ENCODE measurements at places on chromosomes 6 and 20.

GRCh38 chr20:16904751-16905150, 156.6 kb downstream of the OTOR start:
- no peak for DNase-seq

DNA sequence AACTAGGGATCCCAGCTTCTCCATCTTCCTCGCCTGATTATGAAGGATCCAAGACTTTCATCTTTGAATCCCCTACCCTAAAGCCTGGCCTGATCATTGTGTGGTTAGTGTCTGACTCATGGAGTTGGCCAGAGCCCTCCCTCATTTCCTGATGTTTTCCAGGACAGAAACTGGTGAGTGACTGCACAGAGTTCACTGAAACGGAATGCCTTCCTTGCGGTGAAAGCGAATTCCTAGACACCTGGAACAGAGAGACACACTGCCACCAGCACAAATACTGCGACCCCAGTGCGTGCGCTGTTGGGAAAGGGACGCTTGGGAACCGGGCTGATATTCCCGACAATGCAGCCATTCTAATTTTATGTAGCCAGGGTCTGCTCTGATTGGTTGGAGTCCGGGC, 4.0 kb downstream of the CD40 start:
- DNase-seq: no peak

- no peak for DNase-seq
Observed at GRCh38 chr20:1171461-1172093, 13.2 kb downstream of the TMEM74B start.

DNA sequence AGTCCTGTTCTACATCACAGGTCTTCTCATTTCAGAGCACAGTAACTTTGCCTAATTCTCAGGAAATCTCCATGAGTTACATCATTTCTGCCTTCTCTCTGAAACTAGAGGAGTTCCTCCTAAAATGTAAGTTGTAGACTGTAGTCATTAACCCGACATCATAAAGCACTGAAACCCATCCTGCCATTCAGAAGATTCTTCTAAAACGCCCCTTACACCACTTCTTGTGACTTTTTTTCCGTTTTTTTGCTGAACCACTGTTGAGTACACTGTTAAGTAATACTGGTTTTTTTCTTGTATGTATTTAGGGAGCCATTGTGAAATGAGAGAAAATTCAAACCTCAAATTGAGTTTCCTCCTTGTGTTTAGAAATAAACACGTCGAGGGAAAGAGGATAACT, 117.3 kb downstream of the MAP3K4 start:
- DNase-seq: no peak

DNA sequence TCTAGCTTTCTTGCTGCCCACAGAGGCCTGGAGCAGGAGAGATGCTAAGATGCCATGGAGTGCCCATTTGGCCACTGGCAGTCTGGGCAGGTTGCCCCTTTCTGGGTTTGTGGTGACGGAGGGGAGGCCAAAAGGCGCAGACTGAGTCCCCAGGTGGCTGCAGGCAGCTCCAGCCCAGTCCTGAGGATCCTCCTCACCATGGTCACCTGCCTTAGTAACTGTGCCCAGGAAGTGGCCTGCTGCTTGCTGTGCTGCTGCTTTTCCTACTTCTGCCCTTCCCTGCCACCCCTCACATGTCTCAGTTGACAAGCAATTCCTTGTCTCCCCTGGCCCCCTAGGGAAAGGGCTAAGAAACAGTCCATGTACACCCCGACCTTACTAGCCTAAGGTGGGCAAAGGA, 35.3 kb upstream of the KIFC1 start:
- no peak for DNase-seq

DNA sequence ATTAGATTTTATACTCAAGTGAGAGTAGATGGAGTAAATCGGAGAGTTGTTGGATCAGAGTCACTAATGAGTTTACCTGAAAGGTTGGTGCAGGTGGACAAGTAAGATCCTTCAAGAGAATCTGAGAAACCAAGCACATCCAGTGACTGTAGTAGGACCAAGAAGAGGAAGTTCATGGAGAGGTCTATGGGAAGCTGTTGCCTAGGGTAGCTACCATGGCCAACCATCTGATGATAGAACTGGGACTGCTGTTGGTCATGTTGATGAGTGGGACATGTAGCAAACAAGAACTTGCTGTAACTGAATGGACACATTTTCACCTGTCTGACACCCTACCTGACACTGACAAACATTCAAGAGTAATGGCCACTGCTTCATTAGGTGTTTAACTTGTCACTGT, 11.3 kb upstream of the ADGB start:
- DNase-seq: no peak

- DNase-seq: no peak
Observed at GRCh38 chr6:109373331-109373730, 8.9 kb downstream of the CD164 start.

- no peak for DNase-seq
Observed at GRCh38 chr6:29705389-29706231, 17.6 kb upstream of the HLA-F start.

DNA sequence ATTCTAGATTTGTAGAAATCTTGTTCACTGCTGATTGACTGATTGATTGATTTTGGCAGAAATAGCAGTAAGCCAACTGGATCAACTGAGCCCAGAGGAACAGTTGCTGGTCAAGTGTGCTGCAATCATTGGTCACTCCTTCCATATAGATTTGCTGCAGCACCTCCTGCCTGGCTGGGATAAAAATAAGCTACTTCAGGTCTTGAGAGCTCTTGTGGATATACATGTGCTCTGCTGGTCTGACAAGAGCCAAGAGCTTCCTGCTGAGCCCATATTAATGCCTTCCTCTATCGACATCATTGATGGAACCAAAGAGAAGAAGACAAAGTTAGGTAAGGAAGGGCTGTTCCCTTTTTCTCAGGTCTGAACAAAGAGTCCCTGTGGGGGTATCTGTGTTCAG, 31.2 kb downstream of the TREML1 start:
- no peak for DNase-seq

DNA sequence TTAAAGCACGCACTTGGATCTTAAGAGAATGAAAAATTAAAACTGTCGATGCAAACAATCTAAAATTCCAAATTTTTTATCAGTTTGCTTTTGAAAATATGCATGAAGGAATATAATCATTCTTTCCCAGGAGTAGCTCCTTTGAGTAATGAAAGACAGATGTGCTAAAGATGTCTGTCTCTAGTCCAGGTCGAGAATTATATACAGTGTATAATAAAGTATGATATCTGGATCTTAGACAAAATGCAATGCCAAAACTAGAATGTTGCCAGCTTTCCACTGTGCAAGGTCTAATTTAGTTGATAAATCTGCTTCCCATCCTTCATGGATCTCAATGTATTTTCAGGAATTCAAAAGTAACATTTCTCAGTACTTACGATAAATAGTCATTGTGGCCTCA, 65.1 kb upstream of the ADGRG6 start:
- no peak for DNase-seq

DNA sequence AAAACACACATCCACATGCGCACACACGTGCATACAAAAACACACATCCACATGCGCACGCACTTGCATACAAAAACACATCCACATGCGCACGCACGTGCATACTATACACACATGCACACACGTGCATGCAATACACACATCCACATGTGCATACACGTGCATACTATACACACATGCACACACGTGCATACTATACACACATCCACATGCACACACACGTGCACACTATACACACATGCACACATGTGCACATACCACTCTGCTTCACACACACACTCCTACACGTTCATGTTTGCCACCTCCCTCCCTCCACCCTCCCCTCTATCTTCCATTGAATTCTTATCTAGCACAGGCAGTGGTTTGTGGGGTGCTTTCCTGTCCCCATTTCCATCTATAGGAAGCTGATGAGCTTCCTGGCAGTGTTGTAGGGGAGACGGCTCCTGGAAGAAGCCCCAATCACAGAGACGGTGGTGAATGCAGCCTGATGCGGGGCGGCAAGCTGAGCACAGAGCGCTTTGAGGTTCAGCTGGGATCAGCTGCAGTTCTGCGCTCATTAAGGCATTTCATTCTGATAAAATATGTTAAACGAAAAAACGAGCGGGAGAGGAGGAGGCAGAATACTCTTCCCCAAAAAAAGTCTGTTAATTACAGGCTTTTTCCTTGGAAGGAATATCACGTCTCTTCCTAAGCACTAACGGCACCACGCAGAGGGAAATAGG, 287.7 kb downstream of the TAF4 start:
- no peak for DNase-seq

GRCh38 chr6:81126150-81126549, 626.3 kb downstream of the TENT5A start:
- no peak for DNase-seq

DNA sequence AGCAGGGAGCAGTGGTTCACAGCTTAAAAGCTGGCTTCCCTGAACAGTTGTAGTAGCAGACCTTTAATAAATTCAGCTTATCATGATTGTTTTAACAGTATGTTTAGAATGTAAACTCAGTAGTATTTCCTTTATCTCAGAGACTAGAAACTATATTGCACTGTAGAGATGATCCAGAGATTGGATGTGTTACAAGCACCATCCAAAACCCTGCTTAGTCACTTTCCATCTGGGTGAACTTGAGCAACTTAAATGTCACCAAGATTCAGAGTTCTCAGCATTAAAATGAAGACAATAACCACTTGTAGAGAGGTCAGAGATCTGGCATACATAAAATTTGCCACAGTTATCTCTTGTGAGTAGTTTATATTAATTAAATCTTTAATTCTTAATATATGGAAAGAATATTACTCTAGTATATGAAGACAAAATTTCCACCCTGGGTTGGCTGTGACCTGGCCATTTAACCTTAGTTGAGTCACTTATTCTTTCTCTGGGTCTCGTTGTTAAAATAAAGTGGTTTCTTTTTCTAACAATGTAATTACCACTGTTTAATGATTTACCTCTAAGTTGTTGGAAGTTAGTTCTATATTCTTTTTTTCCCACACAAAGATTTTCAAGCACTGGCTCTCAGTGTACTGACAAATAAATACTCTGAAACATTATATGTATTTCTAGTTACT, 239.2 kb upstream of the FKBP1C start:
- DNase-seq: no peak

GRCh38 chr20:59071216-59071615, 28.6 kb upstream of the PRELID3B start:
- no peak for DNase-seq

DNA sequence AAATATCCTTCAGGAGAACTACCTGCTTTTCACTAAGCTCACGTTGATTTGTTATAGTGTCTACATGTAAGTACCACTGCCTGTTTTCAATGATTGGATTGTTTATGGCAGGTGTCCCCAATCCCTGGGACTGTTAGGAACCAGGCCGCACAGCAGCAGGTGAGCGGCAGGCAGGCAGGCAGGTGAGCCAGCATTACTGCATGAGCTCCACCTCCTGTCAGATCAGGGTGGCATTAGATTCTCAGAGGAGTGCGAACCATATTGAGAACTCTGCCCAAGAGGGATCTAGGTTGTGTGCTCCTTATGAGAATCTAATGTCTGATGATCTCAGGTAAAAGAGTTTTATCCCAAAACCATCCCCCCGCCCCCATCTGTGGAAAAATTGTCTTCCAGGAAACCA, 303.3 kb downstream of the EYA4 start:
- DNase-seq: no peak

DNA sequence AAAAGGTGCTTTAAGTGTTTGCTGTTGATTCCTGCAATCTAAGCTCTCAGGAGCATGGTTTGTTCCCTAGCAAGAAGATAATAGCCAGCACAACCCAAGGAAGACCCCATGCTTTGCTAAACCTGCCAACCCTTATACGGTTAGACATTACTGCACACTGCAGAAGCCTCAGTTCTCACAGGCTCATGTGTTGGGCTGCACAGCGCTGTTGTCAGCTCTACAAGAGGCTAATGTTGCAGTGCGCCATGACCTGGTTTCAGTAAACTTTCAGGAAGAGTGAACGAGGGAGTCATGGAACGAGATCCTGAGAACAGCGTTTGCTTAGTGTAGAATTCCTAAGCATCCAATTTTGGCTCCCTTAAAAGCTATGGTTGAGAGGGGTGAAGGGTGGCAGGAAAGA, 218.5 kb downstream of the ARHGAP18 start:
- DNase-seq: no peak

- DNase-seq: no peak
Observed at GRCh38 chr6:25963426-25964123, 973 bp downstream of the TRIM38 start.

DNA sequence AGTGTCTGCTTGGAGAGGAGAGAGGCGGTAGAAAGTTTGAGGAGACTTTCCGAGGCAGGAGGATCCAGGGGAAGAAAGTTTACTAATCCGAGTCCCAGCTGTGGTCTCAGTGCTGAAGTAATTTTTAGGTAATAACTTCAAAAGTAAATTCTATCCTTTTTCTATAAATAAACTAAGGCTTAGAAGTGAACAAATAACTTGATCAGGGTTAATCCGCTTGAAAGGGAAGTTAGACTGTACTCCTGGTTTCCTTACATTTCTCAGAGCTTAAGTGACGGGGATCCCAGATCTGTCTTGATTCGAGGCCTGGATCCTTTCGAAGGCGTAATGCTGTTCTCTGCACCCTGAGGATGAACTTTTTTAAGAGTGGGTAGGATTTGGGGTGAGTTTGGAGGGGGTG, 2.6 kb downstream of the STK35 start:
- DNase-seq: no peak

- DNase-seq: no peak
Observed at GRCh38 chr20:53837126-53837826, 233.1 kb downstream of the BCAS1 start.

DNA sequence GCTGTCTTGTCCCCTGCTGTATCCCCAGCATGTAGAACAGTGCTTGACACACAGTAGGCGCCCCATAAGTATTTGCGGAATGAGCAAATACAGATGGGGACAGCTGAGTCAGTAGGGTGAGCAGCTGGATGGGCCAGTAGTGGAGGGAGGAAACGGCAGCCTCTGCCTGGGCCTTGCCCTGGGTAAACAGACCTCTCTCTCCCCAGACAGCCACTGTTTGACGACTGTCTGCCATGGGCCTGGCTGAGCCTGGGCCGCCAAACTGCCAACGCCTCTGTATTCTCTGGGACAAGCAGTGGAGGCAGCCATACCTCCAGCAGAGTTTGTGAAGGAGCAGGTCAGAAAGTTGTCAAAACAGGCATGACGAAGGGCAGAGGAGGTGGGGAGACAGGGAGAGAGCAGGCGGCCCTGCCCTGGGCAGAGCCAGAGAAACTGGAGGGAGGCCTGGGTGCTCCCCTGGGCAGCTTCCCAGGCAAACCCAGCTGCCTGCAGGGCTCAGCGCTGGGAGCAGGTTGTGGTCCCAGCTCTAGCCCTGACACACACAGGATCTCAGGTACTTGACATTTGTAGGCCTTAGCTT, 15.2 kb downstream of the HNF4A start:
- no peak for DNase-seq

DNA sequence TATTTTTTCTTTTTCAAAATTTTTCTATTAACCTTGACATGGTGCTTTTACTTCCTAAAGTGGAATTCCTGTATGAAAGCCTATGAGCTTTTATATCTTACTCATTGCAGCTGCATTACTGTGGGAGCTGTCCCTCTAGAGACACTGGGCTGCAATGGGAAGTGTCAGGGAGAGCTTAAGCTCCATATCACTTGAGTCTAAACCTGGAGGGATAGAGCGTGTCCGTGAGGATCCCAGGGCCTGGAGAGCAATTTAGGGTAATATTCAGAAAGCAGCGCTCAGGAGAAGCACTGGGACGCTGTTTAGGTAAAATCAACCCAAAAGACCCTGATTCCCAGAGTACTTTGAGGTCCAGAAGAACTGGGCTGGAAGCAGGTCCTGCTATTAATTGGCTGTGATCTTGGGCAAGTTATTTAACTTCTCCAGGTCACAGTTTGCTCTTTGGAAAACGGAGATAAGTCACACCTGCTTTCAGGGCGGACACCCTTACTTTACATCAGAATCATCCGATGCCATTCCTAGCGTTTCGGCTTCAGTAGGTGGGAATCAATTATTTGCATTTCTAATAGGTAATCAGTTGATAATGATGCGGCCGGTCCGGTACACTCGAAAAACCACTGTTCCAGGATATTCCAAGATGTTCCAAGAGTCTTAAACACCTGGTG, 628 bp upstream of the ERGIC3 start:
- no peak for DNase-seq
